Tongue (tissue), 3 donors: ENCODE measurements at places on chromosomes 2 and 18. TPM values are rescaled to one million over a fixed set of nuclear protein-coding genes. Genes with fewer than 3 reads are reported as not detected.

The UGT1A8 gene
- total RNA-seq = 0.31 TPM

The TRPM8 gene
- not detected for total RNA-seq

The FSIP2 gene
- 3.1 TPM for total RNA-seq

The CACNB4 gene
- total RNA-seq = 13.7 TPM

The C2orf76 gene
- 2.6 TPM for total RNA-seq

The KCNK3 gene
- 1.1 TPM for total RNA-seq

The RAB17 gene
- 1.0 TPM for total RNA-seq

The RTP5 gene
- not detected for total RNA-seq

The DPY30 gene
- 45.7 TPM for total RNA-seq

The NTSR2 gene
- not detected for total RNA-seq

The FEV gene
- not detected for total RNA-seq
